ENCODE measurements at places on chromosomes 7 and 10.
A peak's percentile ranks its signal among the peaks of the same experiment; 100 is the strongest.

GRCh38 chr10:131960631-131961046, 21.1 kb downstream of the BNIP3 start:
- no peak for DNase-seq

- no peak for DNase-seq
Observed at GRCh38 chr10:125151170-125151552, 9.2 kb downstream of the CTBP2 start.

GRCh38 chr7:153406486-153406872, 645.7 kb upstream of the DPP6 start:
- no peak for DNase-seq

- DNase-seq = no peak
Observed at GRCh38 chr10:93838278-93838677, 55.5 kb upstream of the SLC35G1 start.

- no peak for DNase-seq
Observed at GRCh38 chr7:55731931-55732330, 130.6 kb downstream of the SEPTIN14 start.

DNA sequence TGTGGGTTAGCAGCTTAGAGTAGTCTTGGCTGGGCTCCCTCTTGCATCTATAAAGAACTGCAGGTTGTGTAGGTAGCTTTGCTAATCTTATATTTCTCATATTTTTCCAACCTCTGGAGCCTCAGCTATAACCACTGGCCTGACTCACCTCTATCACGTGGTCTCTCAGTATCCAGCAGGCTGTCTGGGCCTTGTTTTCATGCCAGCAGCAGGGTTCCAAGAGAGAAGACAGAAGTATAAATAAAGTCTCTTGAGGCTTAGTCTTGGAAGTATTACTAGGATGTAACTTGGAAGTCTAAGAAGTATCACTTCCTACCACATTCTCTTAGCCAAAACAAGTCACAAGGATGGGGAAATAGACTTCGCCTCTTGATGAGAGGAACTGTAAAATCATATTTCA, 73.3 kb downstream of the WIPF3 start:
- DNase-seq = peak; percentile 58

DNA sequence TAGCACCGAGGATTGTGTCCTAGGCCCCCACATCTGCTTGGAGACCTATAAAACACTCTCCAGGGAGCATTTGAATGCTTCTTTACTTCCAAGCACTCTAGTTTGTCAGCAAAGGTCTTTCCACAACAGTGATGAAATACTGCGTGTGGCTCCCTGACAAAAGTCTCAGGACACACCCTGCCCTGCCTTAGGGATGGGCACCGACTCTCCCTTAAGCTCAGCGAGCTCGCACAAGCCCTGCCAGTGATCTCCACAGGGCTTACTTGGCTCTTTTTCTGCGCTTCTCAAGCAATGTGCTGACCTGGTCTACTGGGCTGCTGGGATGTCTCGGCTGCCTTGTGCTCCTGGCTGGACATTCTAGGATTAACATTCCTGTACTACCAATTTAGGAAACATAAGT, 84.3 kb upstream of the MPP7 start:
- DNase-seq = no peak

DNA sequence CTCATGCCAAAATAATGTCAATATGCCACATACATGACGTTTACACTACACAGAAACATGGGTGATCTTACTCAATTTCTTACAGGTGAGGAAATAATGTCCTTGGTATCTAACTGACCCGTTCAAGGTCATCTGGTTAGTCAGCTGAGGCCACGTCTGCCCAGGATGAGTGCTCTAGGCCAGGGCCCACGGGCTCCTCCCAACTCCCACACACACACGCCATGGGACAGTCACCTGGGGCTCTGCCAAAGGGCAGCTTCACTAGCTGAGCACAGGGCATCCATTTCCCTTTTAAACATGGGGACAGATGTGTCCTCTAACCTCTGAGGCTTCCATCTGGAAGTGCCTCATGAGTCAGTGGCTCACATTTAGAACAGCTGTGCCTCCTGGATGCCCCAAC, 123.9 kb downstream of the TNS3 start:
- DNase-seq = peak; percentile 64

DNA sequence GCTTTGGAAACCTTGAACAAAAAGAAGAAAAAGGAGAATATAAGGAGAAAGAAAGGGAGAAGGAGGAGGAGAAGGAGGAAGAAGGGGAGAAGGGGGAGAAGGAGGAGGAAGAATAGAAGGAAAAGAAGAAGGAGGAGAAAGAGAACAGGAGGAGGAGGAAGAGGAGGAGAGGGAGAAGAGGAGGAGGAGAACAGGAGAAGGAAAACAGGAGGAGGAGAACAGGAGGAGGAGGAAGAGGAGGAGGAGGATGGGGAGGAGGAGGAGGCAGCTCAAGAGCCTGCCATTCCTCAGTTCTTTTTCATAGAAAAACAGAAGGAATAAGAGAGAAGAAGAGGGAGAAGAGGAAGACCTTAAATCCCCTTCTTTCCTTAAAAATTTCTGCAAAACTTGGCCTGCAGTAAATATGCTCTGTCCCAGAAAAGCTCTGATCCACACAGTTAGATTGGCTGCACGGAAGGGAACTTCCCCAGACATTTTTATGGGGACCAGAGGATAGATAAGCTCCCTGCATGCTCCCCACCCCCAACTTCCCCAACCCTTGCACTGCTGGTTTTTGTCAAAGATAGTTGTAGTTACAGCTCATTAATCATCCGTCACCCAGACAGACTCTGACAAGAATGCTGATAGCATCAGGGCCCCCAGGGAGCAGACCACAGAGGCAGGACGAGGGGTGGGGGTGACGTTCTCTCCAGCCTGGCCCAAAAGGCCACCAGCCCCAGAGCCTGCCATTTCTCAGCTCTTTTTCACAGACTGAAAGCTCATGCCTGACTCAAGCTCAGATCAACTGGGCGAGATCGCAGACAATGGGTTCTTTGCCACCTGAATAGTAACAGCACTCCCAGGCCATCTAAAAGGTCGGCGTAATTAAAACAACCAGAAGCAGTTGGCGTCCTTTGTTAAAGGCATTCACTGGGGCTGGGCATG, 34.5 kb upstream of the LYZL1 start:
- DNase-seq = peak; percentile 23

GRCh38 chr10:34814913-34815184, 247 bp downstream of the PARD3 start:
- DNase-seq = no peak

GRCh38 chr7:135300913-135301765, 67.5 kb downstream of the STRA8 start:
- DNase-seq = no peak

GRCh38 chr7:81684514-81685269, 85.2 kb downstream of the HGF start:
- DNase-seq = peak; percentile 97

DNA sequence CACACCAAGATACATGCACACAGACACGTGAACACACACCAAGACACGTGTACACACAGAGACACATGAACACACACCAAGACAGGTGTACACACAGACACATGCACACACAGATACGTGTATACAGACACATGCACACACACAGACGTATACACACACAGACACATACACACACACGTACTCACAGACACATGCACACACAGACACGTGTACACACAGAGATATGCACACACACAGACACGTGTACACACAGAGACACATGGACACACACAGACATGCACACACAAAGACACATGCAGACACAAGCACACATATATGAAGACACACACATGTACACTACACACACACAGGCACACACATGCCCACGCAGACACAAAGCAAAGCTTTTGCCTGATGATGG, 134.6 kb downstream of the TCERG1L start:
- DNase-seq = no peak

GRCh38 chr10:110597476-110597875, 30.0 kb downstream of the SMC3 start:
- DNase-seq = no peak

GRCh38 chr7:132077971-132078685, 498.1 kb downstream of the PLXNA4 start:
- DNase-seq = no peak

DNA sequence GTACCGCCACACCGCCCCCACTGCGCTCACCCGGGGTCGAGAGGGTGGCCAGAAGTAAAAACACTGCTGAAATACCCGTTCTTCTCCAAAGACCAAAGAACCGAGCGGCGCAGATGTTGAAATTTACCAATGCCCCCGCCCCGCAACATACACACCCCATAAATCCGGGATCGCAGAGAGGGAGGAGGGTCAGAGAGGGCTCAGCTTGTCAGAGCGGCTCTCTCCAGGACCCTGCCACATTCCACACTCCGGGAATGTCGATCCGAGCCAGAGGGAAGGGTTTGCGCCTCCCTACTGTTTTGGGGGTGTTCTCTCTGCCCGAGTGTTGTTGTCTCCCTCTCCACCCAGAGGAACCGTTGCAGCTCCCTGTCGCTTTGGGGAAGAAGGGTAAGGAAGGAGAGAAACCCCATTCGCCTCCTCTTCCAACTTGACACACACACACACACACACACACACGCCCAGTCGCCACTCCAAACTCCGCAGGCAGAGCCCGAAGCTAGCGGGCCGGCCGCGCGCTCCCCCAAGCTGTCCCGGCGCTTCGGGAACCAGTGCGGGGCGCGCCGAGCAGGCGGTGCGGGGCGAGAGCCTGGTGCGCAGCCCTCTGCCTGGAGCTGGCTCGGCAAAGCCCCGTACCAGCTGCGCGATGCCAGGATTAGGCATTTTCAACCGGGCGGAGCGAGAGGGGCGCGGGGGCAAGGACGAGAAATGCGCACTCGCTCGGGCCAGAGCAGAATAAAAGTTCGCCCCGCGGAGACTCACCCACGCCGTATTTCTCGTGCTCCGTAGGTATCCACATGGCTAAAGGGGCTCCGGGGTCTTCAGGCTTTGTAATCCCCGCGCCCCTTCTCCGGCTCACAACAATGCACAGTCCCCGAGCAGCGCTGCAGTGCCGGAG, 609 bp downstream of the DOCK4 start:
- DNase-seq = peak; percentile 43

- no peak for DNase-seq
Observed at GRCh38 chr10:66555061-66555460, 370.8 kb upstream of the LRRTM3 start.

- DNase-seq = no peak
Observed at GRCh38 chr10:24119896-24120295, 89.0 kb upstream of the KIAA1217 start.

DNA sequence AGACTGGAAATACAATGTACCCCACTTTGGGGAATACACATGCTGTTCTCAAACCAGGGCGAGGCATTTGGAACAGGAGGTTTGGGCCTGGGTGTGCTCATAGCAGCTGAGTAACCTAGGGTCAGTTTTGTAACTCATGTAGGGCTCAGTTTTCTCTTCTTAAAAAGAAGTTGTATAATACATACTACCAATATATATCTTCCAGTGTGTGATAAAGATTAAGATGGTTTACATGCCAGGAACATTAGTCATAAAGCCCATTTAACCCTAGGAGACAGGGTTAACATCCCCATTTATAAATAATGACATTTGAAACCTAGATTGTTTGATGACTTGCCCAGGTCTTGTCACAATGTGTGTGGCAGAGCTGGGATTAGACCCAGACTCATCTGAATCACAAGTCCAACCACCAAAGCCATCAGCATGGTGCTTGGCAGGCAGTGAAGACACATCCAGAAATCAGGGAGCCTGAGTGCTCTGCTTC, 6.0 kb downstream of the AKR1B10 start:
- peak; percentile 17 for DNase-seq

DNA sequence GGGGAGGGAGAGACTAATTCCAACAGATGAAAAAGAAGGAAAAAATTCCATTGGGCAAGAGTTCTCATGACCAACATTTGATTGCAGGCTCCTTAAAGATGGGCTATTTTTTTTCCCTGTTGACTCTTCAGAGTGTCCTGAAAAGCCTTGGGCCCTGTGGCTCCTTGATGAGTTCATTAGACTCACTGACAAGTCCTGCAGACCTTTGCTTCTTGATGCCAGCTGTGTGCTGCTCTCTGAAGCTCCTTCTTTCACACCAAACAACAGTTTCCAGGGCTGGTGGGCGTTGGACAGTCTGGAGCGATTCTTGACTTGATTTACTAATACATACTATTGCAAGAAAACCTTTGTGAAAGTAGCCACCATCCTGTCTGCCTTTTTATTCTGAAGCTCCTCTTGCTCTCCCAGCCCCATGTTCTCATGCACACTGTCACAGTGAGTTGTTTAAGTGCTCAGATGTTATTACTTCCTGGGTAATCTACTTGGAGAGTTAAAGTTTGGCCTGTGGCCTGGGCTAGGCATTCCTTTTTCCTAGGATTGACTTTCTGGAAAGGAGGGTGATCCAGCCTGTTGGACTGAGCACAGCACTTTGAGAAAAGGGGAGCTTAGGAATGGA, 250.3 kb downstream of the PTEN start:
- no peak for DNase-seq

DNA sequence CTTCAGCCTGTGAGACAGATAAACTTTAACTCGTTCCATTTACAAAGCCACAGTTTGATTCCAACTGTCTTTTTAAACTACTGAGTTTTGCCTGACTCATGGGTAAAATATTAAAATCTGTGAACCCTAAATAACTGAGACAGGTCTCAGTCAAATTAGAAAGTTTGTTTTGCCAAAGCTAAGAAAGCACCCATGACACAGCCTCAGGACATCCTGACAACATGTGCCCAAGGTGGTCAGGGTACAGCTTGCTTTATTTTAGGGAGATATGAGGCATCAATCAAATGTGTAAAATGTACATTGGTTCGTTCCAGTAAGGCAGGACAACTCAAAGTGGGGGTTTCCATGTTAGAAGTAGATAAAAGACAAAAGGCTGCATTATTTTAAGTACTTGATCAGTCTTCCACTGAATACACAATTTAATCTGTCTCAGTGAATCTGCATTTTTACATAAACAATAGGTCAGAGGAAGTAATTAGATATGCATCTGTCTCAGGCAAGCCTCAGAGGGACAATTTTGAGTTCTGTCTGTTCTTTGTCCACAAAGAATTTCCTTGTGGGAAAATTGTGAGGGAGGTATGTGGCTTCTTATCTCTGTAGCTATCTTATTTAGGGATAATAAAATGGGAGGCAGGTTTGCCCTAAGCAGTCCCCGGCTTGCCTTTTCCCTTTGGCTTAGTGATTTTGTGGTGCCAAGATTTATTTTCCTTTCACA, 11.0 kb upstream of the PIP start:
- no peak for DNase-seq

- no peak for DNase-seq
Observed at GRCh38 chr10:102753718-102754117, 10.0 kb downstream of the WBP1L start.

- no peak for DNase-seq
Observed at GRCh38 chr7:19202599-19202998, 57.4 kb upstream of the FERD3L start.

DNA sequence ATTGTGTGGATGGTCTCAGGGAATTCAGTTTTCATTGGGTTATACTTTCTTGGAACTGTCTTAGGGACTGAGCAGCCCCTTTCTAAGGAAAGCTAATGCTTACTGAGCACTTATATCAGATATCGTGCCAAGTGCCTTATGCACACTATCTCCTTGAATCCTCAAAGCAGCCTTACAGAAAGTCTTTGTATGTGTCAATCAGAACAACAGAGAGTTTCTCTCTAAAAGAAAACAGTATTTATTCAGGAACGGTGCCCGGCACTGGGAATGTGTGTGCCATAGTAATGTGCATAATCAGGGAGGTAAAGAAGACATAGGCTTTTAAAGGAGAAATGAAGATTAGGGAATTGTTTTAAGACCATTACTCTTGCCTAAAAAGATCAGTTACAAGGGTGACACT, 17.3 kb downstream of the ANTXRL start:
- DNase-seq = no peak

GRCh38 chr7:112439476-112439875, 10.8 kb upstream of the IFRD1 start:
- no peak for DNase-seq
